Activated naive CD4-positive, alpha-beta T cell treated with anti-CD3 and anti-CD28 coated beads for 36 hours (primary cell): ENCODE measurements at places on chromosomes 11 and 22.

DNA sequence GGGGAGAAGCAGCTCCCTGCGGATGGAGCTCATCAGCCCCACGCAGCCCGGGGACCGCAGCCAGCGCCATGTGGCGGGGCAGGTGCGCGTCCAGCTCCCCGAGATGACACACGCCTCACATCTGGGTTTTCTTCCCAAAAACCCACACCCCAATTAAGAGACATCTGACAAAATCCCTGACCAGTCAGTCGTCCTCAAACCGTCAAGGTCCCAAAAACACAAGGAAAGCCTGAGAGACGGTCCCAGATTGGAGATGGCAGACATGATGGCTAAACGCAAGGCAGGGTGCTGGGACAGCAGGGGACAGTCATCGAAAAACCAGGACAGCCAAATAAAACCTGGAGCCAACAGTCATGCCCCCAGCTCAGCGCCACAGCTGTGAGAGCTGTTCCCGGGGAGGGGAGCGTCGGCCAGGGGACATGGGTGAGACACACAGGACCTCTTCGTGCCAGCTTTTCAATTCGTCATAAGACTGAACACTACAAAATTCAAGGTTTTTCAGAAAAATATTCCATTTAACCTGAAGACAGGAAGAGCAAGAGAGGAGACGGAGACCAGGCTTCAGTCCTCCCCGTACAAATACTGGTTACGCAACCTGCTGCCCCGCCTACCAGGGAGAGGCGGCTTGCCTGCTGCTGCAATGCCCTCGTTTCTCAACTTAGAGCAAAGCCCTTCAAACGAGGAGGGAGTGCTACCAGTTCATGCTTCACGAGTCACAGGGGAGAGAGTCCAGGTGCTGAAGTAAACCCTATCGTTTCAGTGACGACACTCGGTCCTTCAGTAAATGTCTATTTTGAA is 10.5 kb downstream of the TOLLIP start:
- no peak for DNase-seq
- H3K27ac ChIP-seq, result no peak overlapping the region
- H3K4me1 ChIP-seq, result peaks cover 11% of the 10 kb centered on the region
- no peak overlapping the region for H3K4me3 ChIP-seq
- H3K36me3 ChIP-seq, result peaks cover 3% of the 10 kb centered on the region

- H3K36me3 ChIP-seq, result no peaks in the 10 kb centered on the region
- H3K27ac ChIP-seq, result no peak overlapping the region
- no peak overlapping the region for H3K4me3 ChIP-seq
- DNase-seq, result no peak
- peaks cover 7% of the 10 kb centered on the region for H3K27me3 ChIP-seq
- H3K4me1 ChIP-seq, result no peaks in the 10 kb centered on the region
Observed at GRCh38 chr11:120898568-120898967, 125.3 kb upstream of the TBCEL start.

GRCh38 chr11:66450560-66450959 is 11.9 kb upstream of the MRPL11 start:
- no peak overlapping the region for H3K27ac ChIP-seq
- no peaks in the 10 kb centered on the region for H3K36me3 ChIP-seq
- no peaks in the 10 kb centered on the region for H3K27me3 ChIP-seq
- no peak for DNase-seq
- H3K4me1 ChIP-seq, result peaks cover 16% of the 10 kb centered on the region

DNA sequence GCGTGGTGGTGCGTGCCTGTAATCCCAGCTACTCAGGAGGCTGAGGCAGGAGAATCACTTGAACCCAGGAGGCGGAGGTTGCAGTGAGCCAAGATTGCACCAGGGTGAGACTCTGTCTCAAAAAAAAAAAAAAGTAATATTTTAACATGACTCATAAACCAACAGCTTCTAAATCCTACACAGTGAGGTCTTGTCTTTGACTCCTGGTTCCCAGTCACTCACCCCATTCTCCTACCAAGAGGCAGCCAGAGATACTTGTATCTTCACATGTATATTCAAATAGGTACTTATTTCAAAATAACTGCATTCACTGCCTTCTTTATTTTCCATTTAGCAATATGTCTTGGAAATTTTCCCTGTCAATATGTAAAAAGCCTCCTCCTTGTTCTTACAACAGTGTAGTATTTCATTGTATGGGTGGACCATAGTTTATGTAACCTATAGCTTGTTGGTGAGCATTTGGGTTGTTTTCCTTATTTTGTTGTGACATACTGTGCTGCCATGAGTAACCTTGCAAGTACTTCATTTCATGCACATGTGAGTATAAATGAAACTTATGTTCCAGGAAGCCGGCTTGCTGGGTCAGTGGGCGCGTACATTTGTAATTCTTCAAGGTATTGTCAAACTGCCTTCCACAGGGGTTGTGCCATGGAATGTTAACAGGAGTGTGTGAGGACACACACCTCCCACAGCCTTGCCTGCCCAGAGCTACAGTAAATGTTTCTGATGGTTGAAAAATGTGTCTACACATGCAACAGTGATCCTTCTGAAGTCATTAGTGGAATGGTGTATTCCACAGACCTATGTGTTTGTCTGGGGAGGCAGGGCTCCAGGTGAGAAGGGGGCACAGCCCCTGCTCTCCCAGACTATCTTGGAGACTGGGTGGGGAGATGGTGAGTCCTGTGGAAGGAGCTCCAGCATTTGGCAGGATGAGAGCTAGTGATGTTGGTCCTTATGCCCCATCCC is 47.9 kb downstream of the OSBP2 start:
- peaks cover 6% of the 10 kb centered on the region for H3K27me3 ChIP-seq
- peaks cover 1% of the 10 kb centered on the region for H3K36me3 ChIP-seq
- no peak overlapping the region for H3K4me3 ChIP-seq
- peak; percentile 66 for DNase-seq
- peak overlapping the region; percentile 83 for H3K27ac ChIP-seq

DNA sequence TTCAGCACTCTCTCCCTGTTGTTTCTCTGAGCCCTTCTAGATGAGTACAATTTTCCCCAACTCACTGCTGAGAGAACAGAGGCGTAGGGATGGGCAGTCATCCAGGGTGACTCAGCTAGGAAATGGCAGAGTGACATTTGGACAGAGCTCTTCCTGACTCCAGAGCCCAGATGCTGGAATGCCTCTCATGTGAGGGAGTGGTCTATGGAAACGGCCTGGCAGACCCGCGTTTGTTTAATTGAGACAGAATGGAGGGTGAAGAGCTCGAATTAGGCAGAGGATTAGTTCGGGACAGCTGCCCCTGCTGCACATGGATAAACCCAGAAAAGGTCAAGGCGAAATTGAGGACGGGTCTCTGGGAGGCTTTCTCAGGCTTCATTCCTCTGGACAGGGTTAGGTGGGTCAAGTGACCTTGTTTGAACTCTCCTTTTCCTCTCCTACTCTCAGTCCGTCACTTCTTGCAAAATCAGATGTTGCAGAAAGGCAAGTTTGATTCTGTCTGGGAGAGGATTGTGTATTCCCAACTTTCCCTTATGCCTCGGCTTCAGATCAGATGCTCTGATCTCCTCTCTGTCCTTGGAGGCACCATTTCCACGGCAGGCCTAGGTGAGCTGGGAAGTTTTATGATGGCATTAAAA is 7.6 kb upstream of the LMO2 start:
- H3K4me1 ChIP-seq, result peaks cover 11% of the 10 kb centered on the region
- no peak for DNase-seq
- peaks cover 53% of the 10 kb centered on the region for H3K27me3 ChIP-seq
- no peaks in the 10 kb centered on the region for H3K36me3 ChIP-seq

DNA sequence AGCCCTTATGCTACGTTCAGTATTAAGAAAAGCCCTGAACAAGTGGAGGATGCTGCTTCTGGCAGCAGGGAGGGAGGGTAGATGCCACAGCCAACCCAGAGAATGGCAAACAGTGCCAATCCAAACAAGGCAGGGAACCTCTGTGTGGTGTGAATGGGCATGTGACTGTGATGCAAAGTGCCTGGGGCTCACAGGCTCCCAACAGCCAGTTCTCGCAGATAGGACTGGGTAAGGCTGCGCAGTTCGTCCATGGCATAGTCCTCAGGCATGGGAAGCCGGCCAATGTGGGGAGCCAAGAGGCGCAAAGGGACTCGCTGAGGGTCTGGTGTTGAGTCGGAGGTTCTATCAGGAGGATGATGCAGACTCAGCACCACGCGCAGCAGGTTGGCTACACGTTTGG is 4.8 kb upstream of the CHRNA10 start:
- no peak overlapping the region for H3K27ac ChIP-seq
- peaks cover 37% of the 10 kb centered on the region for H3K36me3 ChIP-seq
- no peak overlapping the region for H3K4me3 ChIP-seq
- H3K27me3 ChIP-seq, result no peaks in the 10 kb centered on the region
- no peak for DNase-seq

DNA sequence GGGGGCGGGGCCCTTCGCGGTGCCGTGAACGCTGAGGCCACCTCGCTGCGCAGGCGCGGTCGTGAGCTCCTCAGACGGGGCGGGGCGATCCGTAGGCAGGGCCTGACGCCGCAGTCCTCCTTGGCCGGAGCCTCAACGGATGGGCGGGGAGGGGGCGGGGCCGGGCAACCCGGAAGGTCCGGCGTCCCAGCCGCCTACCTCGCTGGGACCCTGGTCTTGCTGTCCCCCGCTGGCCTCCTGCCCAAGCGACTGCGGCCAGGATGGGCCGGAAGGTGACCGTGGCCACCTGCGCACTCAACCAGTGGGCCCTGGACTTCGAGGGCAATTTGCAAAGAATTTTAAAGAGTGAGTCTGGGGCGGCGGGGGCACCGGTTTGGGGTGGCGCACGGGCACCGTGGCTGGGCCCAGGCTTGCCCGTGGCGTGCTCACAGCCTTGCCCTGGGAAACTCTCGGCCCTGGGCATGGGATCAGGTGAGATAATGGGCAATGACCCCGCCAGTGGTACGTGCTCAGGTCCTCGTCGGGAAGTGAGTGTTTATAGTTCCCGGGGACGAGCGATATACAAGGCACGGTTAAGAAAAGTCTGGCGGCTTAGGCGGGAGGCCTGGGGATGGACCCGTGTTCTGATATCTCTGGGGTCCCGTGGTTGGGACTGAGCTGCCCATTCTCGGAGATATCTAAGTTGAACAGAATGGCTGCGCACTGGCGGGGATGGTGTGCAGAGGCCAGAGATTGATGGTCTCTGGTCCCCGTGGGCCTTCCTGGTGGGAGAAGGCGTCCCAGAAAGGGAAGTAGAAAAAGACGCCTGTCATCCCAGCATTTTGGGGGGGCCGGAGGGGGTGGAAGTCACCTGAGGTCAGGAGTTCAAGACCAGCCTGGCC is at the start of gene NADSYN1:
NADSYN1 (plus strand) TSS at position 167 of the 881 bp plus-strand sequence; CDS start at position 261, 94 bp downstream.
- H3K4me3 ChIP-seq, result peak within 1 kb of the TSS; percentile 90
- H3K27me3 ChIP-seq, result no peaks in the 10 kb centered on the region
- peaks cover 25% of the 10 kb centered on the region for H3K36me3 ChIP-seq
- peaks cover 46% of the 10 kb centered on the region for H3K4me1 ChIP-seq
- peak within 1 kb of the TSS; percentile 90 for H3K27ac ChIP-seq
- DNase-seq, result peak; percentile 96

DNA sequence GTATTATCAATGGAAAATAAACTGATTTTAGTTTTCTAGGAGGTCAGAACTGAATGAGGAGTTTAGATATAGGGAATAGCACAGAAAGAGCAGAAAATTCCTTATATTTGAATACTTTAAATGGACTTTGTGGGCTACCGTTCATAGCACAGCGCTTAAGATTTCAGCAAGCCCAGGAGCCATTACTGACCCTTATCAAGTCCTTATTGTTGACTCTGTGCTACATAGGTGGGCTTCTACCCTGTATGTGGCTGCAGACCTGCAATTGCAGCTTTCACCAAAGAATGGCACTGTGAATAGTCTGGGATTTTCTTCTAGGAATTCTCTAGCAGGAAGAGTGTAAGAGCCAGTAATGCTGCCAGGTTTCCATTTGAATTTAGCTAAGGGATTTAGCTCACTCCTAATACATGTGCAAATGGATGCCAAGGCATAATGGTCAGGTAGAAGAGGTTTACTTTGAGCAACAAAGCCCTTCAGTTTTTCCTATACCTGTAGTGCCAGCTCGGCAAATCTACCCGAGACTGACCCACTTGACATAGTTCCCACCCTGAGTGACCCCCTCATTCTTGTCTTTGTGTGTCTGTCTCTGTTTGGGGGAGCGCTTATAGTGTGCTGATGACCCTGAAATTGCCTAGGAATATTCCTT is 42.5 kb upstream of the DLAT start:
- H3K27me3 ChIP-seq, result peaks cover 23% of the 10 kb centered on the region
- peaks cover 9% of the 10 kb centered on the region for H3K4me1 ChIP-seq
- H3K36me3 ChIP-seq, result peaks cover 4% of the 10 kb centered on the region
- no peak overlapping the region for H3K4me3 ChIP-seq

DNA sequence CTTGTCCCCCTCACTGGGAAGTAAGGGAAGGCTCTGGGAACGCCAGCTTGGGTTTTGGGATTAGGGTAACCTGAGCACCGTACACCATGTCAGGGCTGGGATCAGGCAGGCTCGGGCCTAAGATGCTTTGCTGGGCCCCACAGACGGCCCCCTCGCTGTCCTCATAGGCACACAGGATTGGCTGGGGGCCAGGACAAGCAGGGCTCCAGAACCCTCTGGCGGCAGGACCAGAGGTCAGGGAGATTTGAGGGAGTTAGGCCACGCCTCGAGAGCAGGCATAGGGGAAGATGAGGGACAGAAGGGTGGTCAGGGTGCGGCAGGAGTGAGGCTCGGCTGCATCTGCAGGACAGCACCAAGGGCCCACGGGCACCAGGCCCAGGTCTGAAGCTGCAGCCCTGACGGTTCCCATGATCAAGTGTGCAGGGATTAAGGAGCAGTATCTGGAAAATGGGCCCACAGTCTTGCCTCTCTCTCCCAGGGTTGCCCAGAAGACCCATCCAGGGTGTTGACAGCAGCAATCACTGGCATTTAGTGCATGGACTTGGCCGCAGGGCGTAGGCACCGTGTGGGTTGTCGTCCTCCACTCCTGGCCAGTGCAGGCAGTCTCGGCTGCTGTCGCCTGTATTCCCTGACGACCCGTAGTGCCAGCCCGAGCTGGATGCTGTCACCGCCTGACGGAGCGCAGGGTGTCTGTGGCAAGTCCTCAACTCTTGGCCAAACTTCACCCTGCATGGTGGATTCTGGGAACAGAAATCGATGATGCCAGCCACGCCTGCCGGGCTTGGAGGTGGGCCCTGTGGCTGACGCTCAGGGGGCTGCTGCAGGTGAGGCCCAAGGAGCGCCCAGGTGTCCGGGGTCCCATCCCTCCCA is 15.7 kb upstream of the GNB1L start:
- H3K27me3 ChIP-seq, result no peaks in the 10 kb centered on the region
- no peak overlapping the region for H3K4me3 ChIP-seq
- peaks cover 13% of the 10 kb centered on the region for H3K4me1 ChIP-seq
- H3K27ac ChIP-seq, result no peak overlapping the region
- DNase-seq, result peak; percentile 2
